ENCODE measurements at places on chromosomes 12 and 14.

DNA sequence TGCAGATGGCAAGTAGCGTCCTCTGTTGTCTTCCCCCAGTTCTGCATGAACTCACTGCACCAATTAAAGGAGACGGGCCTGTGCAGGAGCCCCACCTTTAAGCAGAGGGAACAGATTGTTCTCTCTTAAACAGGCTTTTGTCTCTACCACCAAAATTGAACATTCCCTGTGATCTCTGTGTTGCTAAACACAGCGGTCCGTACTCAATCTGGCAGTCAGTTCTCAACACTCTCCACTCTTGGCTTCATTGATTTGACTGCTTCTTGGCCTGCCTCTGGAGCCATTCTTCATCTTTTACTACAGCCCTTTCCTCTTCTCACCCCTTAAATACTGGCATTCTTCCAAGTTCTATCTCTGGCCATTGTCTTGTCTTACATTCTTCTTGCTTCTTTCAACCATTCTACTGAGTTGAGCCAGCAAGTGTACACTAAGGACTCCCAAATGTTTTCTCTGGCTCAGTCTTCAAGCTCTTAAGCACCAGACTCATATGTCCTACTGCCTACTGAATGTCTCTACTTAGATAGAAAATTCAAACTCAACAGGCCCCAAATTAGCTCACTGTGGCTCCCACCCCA, 8.0 kb upstream of the NT5DC3 start:
- DNase-seq, result no peak

GRCh38 chr12:12015073-12015685, 55.6 kb upstream of the BCL2L14 start:
- no peak for DNase-seq

GRCh38 chr12:119544765-119545625, 48.6 kb upstream of the TMEM233 start:
- peak; percentile 28 for DNase-seq

GRCh38 chr14:29892327-29892726, 35.3 kb downstream of the PRKD1 start:
- no peak for DNase-seq

GRCh38 chr12:89354612-89355067, 2.3 kb upstream of the DUSP6 start:
- DNase-seq, result no peak

- no peak for DNase-seq
Observed at GRCh38 chr14:102999227-102999895, 58.0 kb downstream of the CDC42BPB start.

- DNase-seq, result no peak
Observed at GRCh38 chr14:92456215-92457015, 57.2 kb upstream of the RIN3 start.

GRCh38 chr12:6928022-6928702, 403 bp downstream of the ATN1 start:
- no peak for DNase-seq

DNA sequence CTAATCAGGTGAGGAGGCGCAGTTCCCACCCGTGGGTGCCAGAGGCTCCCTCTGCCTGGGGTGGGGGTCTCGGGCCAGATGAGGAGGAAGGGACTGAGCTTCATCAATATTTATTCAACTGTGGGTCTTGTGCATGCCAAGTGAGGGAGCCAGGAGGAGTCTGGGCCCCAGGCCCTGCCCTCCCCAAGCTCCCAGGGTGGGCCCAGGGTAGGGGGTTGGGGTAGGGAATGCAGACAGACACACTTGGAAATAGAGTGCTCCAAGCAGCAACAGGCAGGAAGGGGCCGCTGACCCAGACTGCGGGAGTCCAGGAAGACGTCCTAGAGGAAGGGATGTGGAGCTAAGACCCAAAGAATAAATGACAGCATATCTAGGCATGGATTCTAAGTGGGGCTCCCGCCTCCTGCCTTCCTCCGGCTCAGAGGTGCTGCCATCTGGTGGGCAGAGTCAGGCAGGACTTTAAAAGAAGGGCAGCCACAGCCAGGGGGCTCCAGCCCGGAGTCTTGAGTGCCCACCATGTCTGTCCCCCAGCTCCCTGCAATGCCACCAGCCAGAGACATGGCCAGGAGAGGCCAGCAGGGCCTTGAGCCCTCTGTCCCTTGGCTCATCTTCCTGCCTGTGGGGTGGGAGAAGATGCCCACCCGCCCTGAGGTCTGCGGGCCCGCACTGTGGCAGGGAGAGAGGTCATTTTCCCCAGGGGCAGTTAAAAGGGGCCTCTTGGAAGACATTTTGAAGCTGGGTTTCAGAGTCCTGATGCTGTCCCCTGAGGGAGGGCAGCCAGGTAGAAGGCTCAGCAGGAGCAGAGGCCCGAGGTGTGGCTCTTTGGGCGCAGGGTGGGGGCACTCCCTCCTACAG, 70.1 kb downstream of the PHETA1 start:
- DNase-seq, result no peak

DNA sequence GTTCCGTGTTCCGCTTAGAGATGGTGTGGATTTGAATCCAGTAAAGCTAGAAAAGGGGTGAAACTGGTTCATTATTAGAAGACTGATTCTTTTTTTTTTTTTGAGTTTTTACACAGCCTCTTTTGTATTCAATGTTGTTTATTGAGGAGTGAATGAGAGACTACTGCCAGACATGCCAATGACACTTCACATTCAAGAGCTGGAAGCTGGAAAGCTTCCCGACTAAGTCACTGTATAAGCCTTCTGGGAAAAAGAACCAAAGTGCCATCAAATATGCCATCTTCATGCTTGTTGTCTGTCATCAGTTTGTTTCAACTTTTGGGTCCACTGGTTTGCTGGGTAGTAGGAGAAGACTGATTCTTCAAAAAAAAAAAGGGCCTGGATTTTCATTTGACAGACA, 164.8 kb downstream of the ATP23 start:
- no peak for DNase-seq

DNA sequence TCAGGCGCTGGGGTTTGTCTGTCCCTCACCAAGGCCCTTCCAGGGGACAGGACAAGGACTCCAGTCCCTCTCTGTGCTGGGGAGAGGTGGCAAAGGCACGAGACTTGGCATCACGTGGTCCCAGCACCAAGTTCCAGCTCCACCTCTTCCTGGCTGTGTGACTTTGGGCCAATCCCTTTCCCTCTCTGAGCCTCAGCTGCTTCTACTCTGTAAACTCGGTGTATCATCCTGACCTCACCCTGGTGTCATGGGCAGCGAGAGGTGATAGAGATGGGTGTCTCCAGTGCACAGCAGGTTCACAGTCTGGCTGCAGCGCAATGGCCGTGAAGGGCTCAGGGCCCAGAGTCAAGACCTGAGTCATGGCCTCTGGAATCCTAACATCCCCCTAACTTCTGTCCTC, 54.0 kb downstream of the MVK start:
- DNase-seq, result no peak

DNA sequence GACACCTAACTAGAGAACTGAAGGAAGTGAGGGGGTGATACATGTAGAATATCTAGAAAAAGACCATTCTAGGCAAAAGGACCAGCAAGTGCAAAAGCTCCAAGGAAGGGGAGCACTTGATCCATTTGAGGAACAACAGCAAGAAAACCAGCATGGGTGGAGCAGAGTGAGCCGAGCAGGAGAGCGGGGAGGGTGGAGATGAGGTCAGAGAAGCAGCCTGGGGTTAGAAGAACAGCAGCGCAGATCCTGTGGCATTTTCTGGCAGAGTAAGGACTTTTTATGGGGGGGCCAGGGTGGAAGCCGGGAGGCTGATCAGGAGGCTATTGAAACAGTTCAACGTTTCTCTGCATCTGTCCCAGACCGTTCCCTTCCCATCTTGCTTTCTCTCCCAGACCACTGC, 24.5 kb upstream of the TMCC3 start:
- DNase-seq, result peak; percentile 12

- DNase-seq, result no peak
Observed at GRCh38 chr12:29517264-29517663, 19.8 kb upstream of the OVCH1 start.

- DNase-seq, result no peak
Observed at GRCh38 chr12:3049611-3050249, 27.4 kb upstream of the TSPAN9 start.

DNA sequence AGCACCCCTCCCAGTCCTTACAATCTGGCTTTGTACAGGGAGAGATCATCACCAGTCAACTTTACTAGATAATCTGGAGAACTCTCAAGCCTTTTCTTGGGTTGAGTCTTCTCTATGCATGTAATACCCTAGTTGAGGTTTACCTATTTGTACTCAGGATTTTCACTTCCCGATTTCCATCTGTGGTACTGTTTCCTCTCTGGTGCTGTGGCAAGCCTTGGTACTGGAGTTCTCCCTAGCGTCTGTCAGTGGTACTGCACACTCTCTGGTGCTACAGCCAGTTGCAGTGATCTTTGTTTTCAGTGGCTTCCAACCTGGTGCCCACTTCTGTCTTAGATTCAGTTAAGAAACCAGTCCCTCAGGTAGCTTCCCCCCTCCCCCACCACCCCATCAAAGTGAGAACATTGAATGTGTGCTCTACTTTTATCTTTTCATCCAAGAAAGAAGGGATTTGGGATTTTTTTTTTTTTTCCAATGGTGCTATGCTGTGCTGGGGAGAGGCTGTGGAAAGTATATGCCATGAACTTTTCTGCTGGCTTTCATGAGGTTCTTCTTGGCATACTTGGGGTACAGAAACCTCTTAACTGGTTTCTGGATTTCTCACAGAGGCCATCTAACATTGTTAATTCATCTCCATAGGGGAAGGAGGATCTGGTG, 69.4 kb upstream of the EVL start:
- no peak for DNase-seq

DNA sequence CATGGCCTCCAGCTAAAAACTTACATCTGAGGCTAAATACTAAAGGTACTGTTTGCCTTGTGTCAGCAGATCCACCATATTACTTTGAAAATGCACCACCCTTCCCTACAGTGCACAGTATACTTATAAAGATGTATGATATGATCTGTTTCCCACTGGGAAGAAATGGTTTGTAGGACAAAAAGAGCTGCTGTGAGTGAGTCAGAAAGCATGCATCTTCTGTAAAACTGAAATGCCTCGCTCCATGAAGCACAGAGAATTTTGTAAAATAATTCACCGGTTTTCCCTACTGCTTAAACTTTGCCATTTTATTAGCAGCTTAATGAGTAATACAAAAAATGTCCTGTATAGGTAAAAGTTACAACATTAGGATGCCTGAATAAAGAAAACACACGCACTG, 68.8 kb downstream of the MDGA2 start:
- no peak for DNase-seq

- no peak for DNase-seq
Observed at GRCh38 chr14:81765651-81766275, 232.1 kb upstream of the SEL1L start.

GRCh38 chr12:45737638-45738037, 8.1 kb downstream of the ARID2 start:
- no peak for DNase-seq

GRCh38 chr12:25653487-25654175, 100.5 kb upstream of the LMNTD1 start:
- DNase-seq, result no peak

Data from C1 segment of cervical spinal cord (tissue), 14 donors.